ENCODE measurements at places on chromosomes 16 and 17.

DNA sequence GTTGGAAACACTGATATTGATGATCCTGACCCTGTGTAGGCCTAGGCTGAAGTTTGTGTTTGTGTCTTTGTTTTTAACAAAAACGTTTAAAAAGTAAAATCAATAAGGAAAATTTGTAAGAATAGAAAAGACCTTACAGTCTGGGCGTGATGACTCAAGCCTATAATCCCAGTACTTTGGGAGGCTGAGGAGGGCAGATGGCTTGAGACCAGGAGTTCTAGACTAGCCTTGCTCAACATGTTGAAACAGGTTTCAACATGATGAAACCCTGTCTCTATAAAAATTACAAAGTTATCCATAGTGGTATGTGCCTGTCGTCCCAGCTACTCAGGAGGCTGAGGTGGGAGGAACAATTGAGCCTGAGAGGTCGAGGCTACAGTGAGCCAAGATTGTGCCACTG, 18.3 kb upstream of the TOM1L1 start:
- no peak for DNase-seq

GRCh38 chr17:14514973-14515372, 214.1 kb downstream of the HS3ST3B1 start:
- no peak for DNase-seq

DNA sequence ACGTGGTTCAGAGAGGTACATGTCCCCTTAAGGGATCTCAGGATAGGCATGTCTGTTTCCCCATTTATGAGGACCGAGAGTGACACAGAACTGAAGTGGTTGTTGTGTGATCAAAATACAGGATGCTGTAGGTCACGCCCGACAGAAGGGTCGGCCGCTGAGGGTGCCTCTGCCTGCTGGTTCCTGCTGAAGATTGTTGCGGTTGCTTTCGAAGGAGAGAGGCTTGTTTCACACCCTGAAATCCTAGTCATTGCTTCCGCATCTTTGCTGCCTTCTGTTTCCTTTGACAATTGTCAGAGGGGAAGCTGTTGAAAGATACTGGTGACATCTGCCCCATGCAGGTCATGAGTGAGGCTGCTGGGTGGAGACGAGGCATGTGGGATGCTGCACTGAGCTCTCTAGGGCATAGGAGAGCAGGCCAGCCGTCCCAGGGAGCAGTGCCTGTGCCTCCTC, 3.8 kb upstream of the NAT9 start:
- peak; percentile 56 for DNase-seq

DNA sequence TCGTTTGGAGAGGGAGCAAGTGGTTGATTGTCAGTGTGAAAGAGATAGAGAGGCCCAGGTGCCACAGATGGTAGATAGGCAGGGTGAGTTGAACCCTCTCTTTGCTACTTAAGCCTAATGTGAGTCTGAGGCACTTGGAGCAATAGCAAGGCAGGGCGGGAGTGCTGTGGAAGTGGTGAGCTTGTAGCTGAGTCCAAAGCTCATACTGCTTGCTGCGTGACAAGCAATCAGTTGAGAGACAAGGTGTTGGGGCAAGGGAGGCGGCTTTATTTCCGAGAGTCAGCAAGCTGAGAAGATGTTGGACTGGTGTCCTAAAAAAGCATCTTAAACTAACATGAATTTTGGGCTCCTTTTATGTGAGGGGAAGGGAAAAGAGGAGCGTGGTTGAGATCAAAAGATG, 112.9 kb upstream of the ZKSCAN2 start:
- no peak for DNase-seq

DNA sequence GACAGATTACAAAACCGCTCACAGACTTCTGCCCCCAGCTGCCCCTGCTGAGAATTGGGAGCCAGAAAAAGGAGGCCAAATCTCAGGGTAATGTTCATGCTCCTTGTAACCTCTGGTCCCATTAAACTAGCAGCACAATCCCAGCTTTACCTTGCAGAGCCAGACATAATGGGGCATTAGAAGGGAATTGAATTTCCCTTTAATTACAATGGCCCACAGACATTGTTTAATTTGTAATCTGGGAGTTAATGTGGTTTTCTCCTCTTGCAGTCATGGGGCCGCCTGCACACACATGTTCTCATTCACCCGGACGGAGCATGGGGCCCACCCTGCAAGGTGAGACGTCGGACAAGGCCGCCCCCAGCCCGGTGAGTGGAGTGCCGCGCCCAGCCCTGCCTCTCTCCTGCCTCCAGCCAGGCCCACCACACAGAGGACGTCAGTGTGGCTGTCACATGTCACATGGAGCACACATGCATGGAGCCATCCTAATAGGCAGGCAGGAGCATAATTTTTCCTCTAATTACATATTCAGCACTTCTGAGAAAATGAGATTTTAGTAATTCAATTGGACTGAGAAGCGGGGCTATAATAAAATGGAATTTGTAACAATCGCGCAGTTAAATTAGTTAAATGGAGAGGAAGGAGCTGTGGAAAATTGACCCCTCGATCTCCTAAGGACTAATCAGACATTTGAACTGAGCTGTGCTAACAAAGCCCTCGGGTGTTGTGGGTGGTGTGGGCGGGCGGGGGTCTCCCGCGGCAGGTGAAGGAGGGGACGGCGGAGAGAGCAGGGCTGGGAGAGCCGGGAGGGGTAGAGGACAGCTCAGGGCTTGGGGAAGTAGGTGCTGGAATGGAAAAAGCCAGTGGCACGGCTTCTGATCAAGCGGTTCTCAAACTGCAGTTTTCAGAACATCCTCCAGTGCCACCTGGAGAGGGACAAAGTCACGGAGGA, 87.7 kb downstream of the ENGASE start:
- no peak for DNase-seq

DNA sequence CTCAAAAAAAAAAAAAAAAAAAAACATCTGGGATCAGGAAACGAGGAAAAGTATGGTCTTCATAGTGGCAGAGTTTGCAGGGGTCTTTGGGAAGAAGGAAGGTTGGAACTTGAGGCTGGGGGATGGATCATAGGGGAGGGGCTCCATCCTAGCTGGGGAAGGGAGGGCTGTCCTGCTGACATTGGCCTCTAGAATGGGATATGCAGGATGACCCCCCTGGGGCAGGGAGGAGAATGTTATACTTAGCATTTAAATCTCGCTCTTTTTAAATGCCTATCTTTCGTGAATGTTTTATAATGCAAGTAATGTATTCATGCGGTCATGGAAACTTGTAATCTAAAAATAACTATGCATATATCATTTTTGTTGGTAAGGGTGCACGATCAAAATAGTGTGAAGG, 33.2 kb downstream of the TMEM235 start:
- DNase-seq, result no peak

- no peak for DNase-seq
Observed at GRCh38 chr17:67258821-67259468, 13.9 kb upstream of the HELZ start.

GRCh38 chr17:15377200-15377599, 35.8 kb upstream of the TEKT3 start:
- no peak for DNase-seq

GRCh38 chr17:59790910-59791309, 83.5 kb downstream of the VMP1 start:
- no peak for DNase-seq

DNA sequence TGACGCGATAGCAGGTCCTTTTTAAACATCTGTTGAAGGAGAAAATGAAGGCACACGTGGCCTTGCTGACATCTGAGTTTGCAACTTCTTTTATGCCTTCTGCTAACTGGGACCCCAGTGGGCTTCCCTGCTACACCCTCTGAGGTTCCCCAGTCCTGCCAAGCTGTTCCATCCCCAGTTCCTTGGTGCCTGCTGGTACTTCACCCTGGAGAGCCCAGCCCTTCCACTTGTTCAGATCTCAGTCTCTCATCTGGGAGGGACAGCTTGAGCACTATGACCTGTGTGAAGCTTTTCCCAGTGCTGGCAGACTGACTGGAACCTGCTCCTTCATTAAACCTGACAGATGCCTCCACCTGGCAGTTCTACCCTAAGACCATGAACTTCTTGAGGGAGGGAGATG, 95.5 kb downstream of the WWOX start:
- no peak for DNase-seq

GRCh38 chr16:15829460-15829859, 27.4 kb downstream of the MYH11 start:
- no peak for DNase-seq

DNA sequence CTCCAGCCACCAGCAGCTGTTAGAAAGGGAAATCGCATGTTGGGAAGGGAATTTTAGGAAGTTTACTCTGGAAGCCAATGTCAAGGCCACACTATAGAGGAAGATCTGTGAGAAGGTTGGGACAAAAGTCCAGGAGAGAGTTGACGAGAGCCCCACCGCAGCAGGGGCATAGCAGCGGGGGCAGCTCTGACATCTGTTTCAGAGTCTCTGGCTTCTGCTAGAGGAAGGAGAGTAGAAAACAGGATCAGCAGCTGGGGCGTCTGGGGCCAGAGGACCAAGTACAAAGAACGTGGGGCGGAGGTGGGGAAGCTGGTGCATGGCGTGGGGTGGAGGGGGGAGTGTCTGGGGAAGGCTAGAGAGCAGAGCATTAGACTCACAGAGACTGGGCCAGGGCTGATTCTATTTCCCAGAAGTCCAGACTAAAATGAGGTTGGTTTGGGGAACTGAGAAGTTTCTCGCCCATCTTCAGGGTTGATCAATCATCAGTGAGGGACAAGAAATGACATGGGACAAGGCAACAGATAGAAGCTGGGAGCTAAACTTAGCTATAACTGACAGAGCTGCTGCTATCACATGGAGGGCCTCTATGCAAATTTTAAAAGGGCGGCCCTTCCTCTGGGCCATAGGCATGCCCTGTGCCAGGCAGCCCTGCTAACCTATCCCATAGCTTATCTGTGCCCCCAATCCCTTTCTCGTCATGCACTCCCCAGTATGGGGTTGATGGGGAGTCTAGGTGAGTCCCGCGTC, 1.2 kb downstream of the RABEP2 start:
- no peak for DNase-seq

DNA sequence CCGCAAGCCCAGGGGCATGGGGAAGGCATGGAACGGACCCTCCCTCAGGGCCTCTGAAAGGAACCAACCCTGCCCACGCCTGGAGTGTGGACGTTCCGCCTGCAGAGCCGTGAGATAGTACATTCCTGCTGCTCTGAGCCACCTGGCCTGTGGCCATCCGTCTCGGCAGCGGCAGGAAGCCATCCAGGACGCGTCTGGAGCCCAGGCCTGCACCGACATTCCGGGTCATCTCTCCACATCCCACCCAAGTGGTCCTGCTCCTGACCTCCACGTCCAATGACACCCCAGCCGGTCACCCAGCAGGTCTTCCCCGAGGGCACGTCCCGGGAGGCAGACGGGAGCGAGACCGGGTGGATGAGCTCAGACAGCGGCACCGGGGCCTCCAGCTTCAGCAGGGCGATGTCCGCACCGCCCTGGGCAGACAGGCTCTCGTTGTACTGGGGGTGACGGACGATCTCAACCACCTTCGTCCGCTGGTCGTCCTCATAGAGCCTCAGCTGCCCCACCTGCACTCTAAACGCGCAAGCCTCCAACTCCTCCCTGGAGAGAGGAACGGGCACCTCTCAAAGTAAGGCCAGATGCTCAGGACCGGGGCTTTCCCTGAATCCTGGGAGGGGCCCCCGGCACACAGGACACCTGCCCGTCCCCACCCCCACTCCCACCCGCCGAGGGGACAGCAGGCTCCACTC, 21.3 kb upstream of the UBE2I start:
- no peak for DNase-seq

- DNase-seq, result no peak
Observed at GRCh38 chr17:18121144-18121910, 12.8 kb downstream of the MYO15A start.
